ENCODE measurements at places on chromosomes 16 and 17. TPM values are rescaled to one million over a fixed set of nuclear protein-coding genes. Genes with fewer than 3 reads are reported as not detected.
A peak's percentile ranks its signal among the peaks of the same experiment; 100 is the strongest.

DNA sequence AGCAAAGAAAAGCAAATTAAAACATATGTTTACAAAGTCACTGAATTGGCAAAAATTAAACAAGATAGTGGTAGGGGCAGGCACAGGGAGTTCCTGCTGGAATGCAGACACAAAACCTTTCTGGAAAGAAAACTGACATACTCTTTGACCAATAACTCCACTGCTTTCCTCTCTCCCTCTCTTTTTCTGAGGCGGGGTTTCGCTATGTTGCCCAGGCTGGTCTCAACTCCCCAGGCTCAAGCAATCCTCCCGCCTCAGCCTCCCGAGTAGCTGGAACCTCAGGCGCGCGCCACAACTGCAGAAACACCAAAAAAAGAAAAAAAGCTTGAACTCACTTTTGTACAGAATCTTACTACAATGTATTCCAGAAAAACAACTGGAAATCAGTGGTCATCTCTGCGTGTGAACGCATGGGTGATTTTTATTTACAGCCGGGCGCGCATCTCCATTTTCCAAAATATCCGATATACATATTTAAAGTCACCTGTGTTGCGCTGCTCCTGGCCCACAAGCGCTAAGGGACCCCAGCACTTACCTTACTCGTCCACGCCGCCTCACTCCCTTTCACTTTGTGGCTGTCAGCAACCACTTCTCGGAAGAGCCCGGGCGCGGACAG lies 480 bp downstream of the TXNL4B start:
- DNase-seq, result no peak

DNA sequence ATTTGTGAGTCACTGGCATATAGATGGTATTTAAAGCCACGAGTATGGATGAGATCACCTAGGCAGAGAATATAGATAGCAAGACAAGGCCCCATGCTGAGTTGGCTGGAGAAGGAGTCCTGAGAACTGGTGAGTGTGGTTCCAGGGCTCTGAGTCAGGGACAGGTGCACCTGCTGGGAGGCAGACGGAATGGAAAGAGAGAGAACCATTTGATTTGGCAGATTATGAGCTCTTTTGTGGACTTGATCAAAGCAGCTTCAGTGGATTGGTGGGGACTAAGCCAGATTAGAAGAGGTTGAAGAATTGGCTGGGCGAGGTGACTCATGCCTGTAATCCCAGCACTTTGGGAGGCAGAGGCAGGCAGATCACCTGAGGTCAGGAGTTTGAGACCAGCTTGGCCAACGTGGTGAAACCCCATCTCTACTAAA lies 4.3 kb upstream of the C16orf92 start:
- DNase-seq, result no peak

GRCh38 chr17:2940352-2940751 lies 123.1 kb downstream of the OR1D5 start:
- no peak for DNase-seq

DNA sequence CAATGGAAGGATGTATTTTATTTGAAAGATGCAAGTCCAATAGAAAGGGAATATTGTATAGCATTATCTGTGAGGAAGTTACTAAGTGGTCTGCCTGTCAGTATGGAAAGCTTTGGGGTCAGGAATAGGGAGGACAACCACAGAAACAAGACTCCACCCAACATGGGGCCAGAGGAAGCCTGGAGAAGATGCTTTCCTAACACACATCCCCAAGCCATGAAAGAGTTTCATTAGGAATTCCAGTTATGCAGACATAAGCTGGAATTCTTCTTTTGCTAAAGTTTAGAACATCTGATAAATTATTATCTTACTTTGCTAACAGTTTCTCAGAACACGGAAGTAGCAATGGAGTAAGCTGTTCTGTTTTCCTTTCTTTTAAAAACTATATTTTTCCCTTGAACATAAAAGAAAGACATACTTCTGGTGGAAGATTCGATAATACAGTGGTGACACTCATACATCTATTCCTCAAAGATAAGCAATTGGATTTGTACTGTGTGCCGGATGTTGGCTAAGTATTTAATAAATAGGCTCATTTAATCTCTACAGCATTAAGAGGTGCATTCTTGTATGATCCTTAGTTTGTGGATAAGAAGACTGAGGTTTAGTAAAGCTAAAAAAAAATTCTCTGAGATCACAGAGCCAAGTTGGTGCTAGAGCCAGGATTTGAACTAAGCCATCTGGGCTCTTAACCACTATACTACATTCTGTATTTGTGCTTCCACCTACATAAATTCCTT lies 51.0 kb upstream of the GAS7 start:
- no peak for DNase-seq

DNA sequence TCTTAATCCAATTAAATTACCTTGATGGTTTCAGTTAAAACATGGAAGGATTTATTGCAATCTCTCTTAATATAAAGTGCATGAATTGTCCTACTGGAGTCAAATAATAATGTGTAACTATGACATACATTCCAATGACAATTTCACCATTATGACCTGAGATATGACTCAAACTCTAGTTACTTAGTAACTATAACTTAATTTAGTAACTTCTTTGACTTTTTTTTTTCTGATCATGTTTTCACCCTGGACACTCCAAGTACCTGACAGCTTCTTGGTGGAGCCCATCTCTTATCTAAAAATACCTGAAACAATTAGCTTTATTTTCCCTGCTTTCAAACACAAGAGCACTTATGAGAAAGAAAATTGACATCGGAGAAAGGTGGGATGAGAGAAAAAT lies 123.7 kb downstream of the STX8 start:
- no peak for DNase-seq

DNA sequence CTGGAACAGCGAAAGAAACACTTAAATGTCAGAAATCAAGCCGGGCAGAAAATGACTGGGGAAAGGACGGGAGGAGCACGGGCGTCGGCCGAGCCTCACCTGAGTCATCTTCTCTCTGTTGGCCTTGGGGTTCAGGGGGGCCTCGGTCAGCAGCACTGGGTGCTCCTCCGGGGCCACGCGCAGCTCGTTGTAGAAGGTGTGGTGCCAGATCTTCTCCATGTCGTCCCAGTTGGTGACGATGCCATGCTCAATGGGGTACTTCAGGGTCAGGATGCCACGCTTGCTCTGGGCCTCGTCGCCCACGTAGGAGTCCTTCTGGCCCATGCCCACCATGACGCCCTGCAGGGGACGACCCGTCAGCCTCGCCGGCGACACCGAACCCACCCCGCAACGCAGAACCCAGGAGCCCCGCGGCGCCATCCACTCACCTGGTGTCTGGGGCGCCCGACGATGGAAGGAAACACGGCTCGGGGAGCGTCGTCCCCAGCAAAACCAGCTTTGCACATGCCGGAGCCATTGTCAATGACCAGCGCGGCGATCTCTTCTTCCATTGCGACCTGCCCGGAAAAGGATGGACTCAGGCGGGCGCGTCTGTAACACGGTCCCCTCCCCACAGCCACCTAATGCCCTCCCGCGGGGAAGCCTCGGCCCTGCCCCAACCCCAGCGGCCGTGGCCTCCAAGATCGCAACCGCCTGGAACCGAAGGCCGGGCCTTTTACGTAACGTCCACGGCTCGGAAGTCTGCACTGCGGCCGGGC lies 616 bp downstream of the ACTG1 start:
- DNase-seq, result no peak

GRCh38 chr17:51224402-51225262 lies 35.2 kb downstream of the MBTD1 start:
- no peak for DNase-seq

GRCh38 chr16:87550495-87550961 lies 51.8 kb upstream of the JPH3 start:
- DNase-seq, result peak; percentile 39

- DNase-seq, result no peak
Observed at GRCh38 chr16:89265647-89266046, 48.1 kb downstream of the ZNF778 start.

DNA sequence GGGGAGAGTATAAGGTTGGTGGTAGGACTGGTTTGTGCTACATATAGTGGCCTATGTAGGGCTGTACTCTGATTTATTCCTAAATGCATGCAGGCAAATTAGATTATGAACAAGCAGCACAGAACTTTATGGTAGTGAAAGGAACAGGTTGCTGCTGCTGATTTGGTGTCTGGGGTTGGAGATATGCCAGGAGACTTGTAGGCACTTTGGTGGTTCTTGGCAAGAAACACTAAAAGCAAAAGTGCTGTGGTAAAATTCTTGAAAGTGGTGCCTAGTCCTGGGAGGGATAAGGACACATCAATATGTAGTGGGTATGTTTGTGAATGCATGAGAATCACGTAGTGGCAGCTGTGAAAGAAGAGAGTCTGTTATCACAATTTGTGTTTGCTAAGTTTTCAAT lies 2126.0 kb downstream of the TP53TG3F start:
- no peak for DNase-seq

- DNase-seq, result no peak
Observed at GRCh38 chr16:26120729-26121128, 429.0 kb downstream of the HS3ST4 start.

GRCh38 chr17:80725517-80725916 lies 180.9 kb downstream of the RPTOR start:
- DNase-seq, result no peak

DNA sequence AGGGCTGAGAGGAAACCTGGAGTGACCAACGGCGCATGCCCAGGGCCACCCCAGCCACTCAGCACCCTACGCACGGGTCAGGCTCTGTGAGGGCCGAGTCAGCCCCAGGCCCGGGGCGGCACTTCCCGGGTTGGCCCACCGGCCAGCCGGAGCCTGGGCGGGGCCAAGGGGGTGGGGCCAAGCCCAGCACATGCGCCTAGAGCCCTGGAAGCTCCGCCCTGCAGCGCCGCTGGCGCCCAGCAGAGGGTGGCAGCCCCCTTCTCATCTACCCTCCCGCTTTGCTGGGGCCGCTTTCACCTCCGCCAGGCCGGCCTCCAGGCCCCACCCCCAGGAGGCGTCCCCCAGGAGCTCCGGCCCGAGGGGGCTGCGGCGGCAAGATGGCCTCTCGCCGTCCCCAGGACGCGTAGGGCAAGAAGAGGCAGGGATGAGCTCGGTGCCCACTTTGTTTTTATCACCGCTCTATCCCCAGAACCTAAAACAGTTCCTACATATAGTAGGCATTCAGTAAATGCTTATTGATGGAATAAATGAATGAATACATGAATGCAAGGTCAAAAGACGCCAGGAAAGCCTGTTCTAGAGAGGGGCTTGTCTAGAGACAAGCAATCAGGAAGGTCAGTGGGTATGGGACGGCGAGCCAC lies 31.3 kb downstream of the MYO18A start:
- peak; percentile 96 for DNase-seq

DNA sequence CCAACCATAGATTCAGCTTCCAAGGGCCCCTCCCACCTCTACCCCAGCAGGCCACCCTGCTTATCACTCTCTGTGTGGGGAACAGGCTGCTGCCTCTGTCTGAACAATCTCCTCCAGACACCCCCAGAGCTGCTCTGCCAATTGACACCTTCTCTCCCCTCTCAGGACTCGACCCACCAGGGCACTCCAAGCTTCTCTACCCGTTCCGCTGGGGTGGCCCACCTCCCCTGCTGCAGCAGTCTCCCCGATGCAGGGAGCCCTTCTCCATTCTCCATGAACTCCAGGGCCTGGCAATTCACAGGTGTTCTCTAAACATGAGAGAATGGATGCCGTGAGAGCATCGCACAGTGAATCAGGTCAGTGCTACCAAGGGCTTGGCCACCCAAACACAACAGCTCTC lies 28.3 kb upstream of the FAAP100 start:
- DNase-seq, result no peak

DNA sequence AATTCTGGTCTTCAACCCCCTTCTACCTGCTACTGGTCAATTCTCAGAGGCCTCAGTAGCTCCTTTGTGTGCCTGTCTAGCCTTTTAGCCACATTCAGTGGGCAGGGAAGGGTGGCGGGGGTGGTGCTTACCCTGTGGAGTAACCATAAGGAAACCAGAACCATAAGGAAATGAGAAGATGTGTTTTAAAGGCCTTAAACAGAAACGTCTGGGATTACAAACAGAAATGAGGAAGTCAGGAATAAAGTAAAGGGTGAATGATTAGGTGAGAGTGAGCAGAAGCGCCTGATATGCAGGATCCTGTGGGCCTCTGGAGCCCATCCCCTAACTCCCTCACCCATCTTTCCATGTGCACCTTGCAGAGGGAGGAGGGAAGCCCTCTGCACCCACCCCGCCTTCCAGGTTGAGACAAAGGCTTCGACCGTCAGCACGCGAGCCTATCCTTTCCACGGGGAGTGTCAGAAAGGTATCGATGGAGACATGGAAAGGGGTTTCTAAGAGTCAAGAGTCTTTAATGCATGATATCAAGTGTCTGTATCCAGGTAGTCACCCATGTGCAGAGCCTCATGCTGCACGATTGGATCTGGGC lies 20.4 kb downstream of the KIAA0513 start:
- DNase-seq, result no peak

GRCh38 chr16:4318451-4318910 lies 2.6 kb downstream of the GLIS2 start:
- no peak for DNase-seq

PRR11 gene
- total RNA-seq, result 21.2 TPM

RAB40C gene
- 29.0 TPM for total RNA-seq

FBXO39 gene
- total RNA-seq, result not detected

SLC2A4 gene
- 2.0 TPM for total RNA-seq

CHST5 gene
- total RNA-seq, result 0.24 TPM

MARVELD3 gene
- 33.7 TPM for total RNA-seq

All from progenitor cell of endocrine pancreas (in vitro differentiated cells).